Posterior vena cava (tissue), 2 donors: ENCODE measurements at places on chromosomes 3 and 15. TPM values are rescaled to one million over a fixed set of nuclear protein-coding genes. Genes with fewer than 3 reads are reported as not detected.

Gene ANKRD34C
- 0.14 TPM for total RNA-seq

Gene RNF13
- total RNA-seq, result 78.5 TPM

Gene PARP16
- 7.4 TPM for total RNA-seq

Gene RFTN1
- 72.2 TPM for total RNA-seq

DNA sequence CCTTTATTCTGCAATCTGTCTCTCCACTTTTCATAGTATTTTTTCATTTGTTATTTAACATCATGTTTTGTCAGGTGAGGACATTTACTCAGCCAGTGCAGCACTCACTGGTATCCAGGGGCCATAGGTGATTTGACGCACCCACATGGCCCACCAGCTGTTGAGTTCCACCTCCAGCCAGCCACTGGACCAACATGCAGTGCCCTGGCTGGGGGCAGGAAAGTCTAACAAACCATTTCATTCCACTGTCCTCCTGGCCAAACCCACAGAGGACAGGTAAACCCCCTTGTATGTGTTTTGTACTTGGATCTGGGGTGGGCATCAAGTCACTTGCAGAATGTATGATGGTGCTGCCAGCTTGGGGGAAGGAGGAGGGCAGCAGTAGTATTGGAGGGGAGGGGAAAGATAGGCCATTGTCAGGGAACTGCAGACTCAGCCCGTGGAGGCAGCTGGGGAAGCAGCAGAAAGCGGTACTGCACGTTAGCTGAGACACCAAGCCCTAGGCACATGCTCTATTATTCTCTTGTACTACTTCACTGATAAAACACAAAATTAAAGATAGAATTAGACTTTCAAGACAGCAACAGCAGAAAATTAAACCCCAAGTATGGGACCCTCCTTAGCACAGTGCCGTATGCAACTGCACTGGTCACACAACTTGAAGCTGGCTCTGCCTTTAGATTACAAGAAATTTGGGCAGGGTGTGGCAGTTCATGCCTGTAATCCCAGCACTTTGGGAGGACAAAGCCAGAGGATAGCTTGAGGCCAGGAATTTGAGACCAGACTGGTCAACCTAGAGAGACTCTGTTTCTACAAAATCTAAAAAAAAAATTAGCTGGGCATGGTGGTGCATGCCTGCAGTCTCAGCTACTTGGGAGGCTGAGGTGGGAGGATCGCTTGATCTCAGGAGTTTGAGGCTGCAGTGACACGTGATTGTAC, 15.4 kb upstream of the RPL24 start:
- no peak for DNase-seq

- no peak for DNase-seq
These were observed 183.6 kb downstream of the PEX5L start for GRCh38 chr3:179853176-179853575.

DNA sequence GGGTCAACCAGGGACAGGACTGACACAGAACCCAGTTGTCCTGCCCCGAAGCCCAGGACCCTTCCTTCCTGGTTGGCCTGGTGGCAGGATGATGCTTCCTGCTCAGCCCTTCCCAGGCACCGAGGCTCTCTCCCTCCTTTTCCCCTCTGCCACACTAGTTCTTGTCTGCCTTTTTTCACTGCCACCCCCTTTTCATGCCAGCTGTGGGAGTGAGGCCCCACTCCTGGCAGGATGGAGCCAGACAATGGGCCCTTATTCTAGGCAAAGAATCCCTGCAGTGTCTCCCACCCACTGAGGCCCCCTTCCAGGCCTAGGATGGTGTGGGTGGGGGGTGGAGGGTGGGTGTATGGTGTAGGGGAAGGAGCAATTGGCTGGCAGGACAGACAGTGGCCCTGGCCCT, 1.1 kb upstream of the SCAMP5 start:
- DNase-seq, result peak; percentile 35

DNA sequence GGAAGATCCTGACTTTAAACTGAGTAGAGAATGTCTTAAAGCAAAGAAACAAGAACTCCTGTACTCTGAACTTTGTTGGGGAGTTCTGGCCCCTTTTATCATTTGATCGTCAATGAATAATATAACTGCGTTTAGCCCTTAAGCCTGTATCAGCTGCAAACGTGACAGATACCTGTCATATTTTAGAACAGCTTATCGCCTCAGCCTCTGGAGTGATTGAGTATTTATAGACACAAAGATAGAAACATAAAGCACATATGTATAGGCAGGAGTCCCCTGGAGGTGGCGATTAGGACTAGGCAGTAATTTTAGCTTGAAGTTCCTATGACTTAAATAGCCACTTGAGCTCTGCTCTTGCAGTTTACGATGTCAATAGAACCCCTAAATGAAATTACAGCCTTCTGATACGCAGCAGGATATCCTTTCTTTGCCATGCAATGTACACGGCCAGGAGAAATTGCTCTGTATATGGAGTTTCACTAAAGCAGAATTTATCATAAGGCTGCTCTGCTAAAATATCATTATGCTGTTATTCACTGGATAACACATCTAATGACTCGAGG, 321.8 kb downstream of the TIGIT start:
- DNase-seq, result no peak
